ENCODE measurements at places on chromosomes 7 and 10.

DNA sequence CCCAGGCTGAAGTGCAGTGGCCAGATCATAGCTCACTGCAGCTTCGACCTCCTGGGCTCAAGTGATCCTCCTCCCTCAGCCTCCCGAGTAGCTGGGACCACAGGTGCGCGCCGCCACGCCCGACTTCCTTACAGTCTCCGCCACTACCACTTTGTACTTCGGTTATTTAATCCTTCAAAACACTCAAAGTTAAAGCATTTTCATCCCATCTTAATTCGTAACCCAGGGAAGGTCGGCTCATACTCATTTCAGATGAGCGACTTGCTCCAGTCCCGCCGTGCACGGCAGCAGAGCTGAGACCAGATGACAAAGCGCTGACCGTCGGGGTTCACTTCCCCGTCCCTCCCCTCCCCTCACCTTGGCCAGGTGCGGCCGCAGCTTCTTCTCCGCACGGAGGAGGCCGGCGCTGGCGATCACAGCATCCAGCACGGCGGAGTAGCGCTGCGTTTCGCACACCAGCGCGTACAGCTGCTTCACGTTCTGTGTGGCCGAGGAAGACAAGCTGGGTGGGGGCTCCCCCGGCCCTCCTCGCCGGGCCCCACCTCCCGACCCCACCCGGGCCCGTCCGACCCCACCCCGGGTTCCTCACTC, 457 bp downstream of the NSUN5 start:
- peak; percentile 47 for DNase-seq
- H3K4me1 ChIP-seq: peaks cover 4% of the 10 kb centered on the region
- H3K27me3 ChIP-seq: no peaks in the 10 kb centered on the region
- H3K36me3 ChIP-seq: no peaks in the 10 kb centered on the region

GRCh38 chr10:59172567-59172966, 3.9 kb upstream of the PHYHIPL start:
- peaks cover 34% of the 10 kb centered on the region for H3K27me3 ChIP-seq
- no peak overlapping the region for H3K27ac ChIP-seq
- DNase-seq: no peak
- no peaks in the 10 kb centered on the region for H3K4me1 ChIP-seq
- H3K4me3 ChIP-seq: no peak overlapping the region
- H3K36me3 ChIP-seq: no peaks in the 10 kb centered on the region

GRCh38 chr7:133398506-133398905, 145.6 kb downstream of the EXOC4 start:
- no peak for DNase-seq
- no peak overlapping the region for H3K27ac ChIP-seq
- H3K27me3 ChIP-seq: no peaks in the 10 kb centered on the region
- H3K36me3 ChIP-seq: no peaks in the 10 kb centered on the region

DNA sequence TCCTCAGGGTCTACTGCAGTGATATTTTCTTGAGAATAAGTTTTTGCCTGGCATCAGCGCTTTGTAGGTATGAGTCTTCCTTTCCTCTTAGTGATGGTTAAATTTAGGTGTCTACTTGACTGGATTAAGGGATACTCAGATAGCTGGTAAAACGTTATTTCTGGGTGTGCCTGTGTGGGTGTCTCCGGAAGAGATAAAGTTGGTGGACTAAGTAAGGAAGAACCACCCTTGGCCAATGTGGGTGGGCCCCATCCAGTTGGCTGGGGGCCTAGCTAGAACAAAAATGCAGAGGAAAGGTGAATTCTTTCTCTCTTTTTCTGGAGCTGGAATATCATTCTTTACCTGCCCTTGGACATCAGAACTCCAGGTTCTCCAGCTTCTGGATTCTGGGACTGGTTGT, 138.8 kb downstream of the ADCYAP1R1 start:
- DNase-seq: no peak
- H3K36me3 ChIP-seq: no peaks in the 10 kb centered on the region
- H3K4me3 ChIP-seq: no peak overlapping the region
- no peak overlapping the region for H3K27ac ChIP-seq
- H3K4me1 ChIP-seq: no peaks in the 10 kb centered on the region

DNA sequence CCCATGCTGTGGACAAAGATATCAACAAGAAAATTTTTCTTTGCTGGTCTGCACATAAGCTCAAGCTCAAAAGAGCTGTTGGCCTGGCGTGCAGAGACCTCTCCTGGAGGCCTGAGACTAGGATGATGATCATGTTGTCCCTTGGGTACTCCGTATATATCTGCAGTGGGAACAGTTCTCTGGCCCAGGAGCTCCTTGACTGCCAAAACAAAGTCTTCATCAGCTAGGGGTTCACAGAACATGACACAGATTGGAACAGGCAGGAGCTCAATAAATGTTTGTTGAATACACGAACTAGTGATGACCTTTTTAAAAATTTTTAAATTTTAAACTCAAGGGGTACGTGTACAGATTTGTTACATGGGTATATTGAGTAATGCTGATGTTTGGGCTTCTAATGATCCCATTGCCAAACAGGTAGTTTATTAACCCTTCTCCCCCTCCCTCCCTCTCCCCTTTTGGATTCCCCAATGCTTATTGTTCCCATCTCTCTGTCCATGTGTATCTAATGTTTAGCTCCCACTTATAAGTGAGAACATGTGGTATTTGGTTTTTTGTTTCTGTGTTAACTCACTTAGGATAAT, 49.1 kb downstream of the ZNF783 start:
- H3K36me3 ChIP-seq: no peaks in the 10 kb centered on the region
- H3K4me1 ChIP-seq: no peaks in the 10 kb centered on the region
- no peak for DNase-seq
- no peak overlapping the region for H3K27ac ChIP-seq
- H3K27me3 ChIP-seq: no peaks in the 10 kb centered on the region
- no peak overlapping the region for H3K4me3 ChIP-seq

DNA sequence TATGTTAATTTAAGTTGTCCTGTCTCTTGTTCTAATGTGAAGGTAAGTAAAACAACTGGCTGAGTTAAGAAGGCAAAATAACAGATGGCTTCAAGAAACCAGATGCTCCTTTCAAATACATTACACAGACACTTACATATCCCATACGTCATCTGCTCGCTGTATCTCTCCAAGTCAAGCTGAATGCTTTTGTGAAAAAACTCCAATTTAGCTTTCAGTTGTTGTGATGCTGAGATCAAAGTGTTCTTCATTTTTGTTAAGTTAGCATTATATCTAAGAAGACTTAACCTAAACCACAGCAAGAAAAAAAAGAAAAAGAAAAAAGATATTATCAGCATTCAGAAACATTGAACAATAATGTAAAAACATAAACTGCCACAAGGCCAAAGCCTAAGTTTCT, 18.5 kb upstream of the ERLIN1 start:
- H3K27ac ChIP-seq: no peak overlapping the region
- no peaks in the 10 kb centered on the region for H3K4me1 ChIP-seq

- peaks cover 10% of the 10 kb centered on the region for H3K4me1 ChIP-seq
- H3K4me3 ChIP-seq: no peak overlapping the region
These were observed 398.5 kb downstream of the PCDH15 start for GRCh38 chr10:54402576-54402975.

DNA sequence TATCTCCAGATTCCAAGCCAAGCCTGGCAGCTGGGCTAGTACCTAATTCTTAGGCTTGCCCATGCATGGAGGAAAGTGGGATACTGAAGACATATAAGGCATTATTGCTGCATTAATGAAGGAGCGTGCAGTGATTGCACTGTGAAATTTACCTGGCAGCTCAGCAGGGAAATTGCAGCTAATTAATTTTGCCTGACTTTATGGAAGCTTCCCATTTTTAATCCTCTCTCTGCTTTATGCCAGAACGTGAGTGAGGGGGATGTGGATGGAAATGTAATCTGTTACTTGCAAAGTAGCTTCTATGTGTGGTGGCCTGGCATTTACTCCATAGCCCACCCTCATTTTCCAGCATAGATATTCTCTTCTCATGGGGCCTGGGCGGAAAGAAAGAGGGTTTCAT, 134.9 kb downstream of the SH2D4B start:
- no peak for DNase-seq
- H3K27me3 ChIP-seq: no peaks in the 10 kb centered on the region
- H3K27ac ChIP-seq: no peak overlapping the region
- H3K4me1 ChIP-seq: no peaks in the 10 kb centered on the region
- H3K36me3 ChIP-seq: no peaks in the 10 kb centered on the region
- H3K4me3 ChIP-seq: no peak overlapping the region

DNA sequence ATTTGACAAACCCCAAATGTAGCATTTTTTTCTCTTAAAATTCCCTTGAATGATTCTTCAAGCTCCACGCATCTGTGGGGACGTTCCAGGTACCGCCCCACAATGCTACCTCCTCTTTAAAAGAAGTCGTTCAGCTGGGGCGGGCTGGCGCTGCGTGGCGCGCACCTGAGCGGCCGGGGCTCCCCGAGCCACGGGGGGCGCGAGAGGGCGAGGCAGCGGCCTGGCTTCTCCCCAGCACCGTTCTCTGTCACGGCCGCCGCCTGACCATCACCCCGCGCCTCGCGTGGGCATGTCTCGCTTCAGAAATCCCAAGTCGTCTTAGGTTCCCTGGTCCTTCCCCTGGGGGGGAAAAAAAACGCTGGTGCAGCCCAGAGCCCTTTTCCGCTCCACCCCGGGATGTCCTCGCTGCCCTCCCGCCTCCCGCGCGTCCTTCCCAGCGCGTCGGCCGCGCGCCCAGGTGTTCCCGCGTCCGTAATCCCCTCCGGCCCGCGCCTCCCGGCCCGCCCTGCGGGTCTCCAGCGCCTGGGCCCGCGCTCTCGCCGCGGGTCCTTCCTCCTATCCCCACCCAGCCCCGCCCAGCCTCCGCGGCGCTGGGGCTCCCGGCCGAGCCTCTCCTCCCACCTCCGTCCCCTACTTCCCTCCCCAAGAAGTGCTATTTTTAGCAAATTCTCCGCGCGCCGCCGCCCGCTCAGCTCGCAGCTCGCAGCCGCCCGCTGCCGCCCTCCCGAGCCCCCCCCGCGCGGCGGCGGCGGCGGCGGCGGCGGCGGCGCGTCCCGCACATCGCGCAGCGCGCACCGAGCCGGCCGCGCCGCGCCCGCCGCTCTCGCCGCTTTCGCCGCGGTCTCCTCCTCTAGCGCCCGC, 58.7 kb upstream of the PRPS1L1 start:
- peaks cover 48% of the 10 kb centered on the region for H3K27me3 ChIP-seq
- peak overlapping the region; percentile 79 for H3K4me3 ChIP-seq
- peaks cover 8% of the 10 kb centered on the region for H3K4me1 ChIP-seq
- no peak overlapping the region for H3K27ac ChIP-seq
- DNase-seq: peak; percentile 59

DNA sequence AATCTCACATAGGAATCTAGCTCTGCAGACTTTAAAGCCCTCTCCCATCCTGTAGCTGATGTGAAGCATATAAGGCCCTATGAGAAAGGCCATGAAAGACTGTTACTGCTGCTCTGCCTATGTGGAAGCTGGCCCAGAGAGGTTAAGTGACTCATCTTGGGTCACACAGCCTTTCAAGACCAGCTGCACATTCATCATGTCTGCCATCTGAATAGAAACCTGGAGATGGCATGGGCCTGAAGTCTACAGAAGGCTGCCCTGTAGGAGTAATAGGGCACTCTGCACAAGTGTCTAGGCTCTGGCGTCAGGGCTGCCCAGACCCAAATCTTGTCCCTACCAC, 59.4 kb upstream of the COL13A1 start:
- no peaks in the 10 kb centered on the region for H3K27me3 ChIP-seq
- DNase-seq: no peak
- H3K36me3 ChIP-seq: no peaks in the 10 kb centered on the region
- no peak overlapping the region for H3K4me3 ChIP-seq

DNA sequence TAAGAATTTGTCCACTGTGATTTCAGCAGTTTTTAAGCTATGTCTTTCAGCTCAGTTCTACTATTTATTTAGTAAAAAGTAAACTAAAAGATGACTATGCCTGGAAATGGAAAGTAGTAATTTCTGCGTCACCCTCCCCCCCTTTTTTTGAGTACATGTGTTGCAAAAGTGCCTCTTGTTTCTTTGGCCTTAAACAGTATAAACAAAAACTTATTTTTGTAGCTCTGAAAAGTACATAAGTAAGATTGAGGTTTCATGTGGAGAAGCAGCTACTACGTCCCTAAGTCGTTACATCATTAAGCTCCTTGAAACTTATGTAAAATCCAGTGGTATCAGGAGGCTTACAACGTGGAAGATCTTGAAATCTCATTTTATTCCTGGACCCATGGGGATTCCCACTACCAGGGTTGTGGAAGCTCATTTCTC, 46.3 kb upstream of the HBP1 start:
- no peaks in the 10 kb centered on the region for H3K27me3 ChIP-seq
- no peaks in the 10 kb centered on the region for H3K36me3 ChIP-seq
- no peak overlapping the region for H3K27ac ChIP-seq

- peaks cover 10% of the 10 kb centered on the region for H3K4me1 ChIP-seq
- H3K27me3 ChIP-seq: no peaks in the 10 kb centered on the region
- no peak for DNase-seq
- H3K36me3 ChIP-seq: no peaks in the 10 kb centered on the region
These were observed 31.4 kb downstream of the FEZF1 start for GRCh38 chr7:122273117-122273516.

- H3K4me1 ChIP-seq: no peaks in the 10 kb centered on the region
- peak; percentile 79 for DNase-seq
- H3K36me3 ChIP-seq: no peaks in the 10 kb centered on the region
- H3K27ac ChIP-seq: no peak overlapping the region
- H3K27me3 ChIP-seq: no peaks in the 10 kb centered on the region
These were observed 58.6 kb downstream of the PROSER2 start for GRCh38 chr10:11881477-11882417.

DNA sequence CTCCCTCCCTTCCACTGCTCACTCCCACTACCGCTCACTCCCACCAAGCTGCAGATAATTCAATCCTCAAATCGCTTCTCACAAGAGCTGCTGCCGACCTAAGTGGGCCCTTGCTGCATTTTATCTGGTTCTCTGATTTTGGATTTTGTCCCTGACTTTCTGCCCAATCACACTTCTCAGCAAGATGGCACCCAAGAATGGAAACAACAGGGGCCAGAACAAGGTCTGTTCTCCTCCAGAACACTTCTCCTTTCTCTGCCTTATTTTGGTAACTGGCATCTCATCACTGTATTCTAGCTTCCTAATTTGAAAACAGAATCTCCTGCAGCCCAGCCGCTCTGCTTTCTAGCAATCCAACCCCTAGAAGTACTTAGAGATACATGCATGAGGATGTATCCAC, 172.8 kb downstream of the GRID1 start:
- no peaks in the 10 kb centered on the region for H3K36me3 ChIP-seq
- H3K27me3 ChIP-seq: no peaks in the 10 kb centered on the region
- no peak for DNase-seq
- no peaks in the 10 kb centered on the region for H3K4me1 ChIP-seq
- H3K4me3 ChIP-seq: no peak overlapping the region

- no peak overlapping the region for H3K27ac ChIP-seq
- H3K36me3 ChIP-seq: no peaks in the 10 kb centered on the region
- no peaks in the 10 kb centered on the region for H3K27me3 ChIP-seq
- H3K4me1 ChIP-seq: peaks cover 17% of the 10 kb centered on the region
- no peak overlapping the region for H3K4me3 ChIP-seq
These were observed 19.6 kb downstream of the PLCE1 start for GRCh38 chr10:94013331-94013760.

GRCh38 chr7:34457329-34457728, 200.7 kb upstream of the NPSR1 start:
- peak; percentile 32 for DNase-seq
- H3K4me1 ChIP-seq: peaks cover 5% of the 10 kb centered on the region
- no peaks in the 10 kb centered on the region for H3K27me3 ChIP-seq
- no peak overlapping the region for H3K27ac ChIP-seq

- no peak for DNase-seq
- no peaks in the 10 kb centered on the region for H3K27me3 ChIP-seq
- H3K36me3 ChIP-seq: no peaks in the 10 kb centered on the region
- peaks cover 2% of the 10 kb centered on the region for H3K4me1 ChIP-seq
- no peak overlapping the region for H3K4me3 ChIP-seq
These were observed 101.5 kb downstream of the ZNF92 start for GRCh38 chr7:65475040-65475726.
